RPMI8226 (cell line): ENCODE measurements at places on chromosomes 2 and 18.

DNA sequence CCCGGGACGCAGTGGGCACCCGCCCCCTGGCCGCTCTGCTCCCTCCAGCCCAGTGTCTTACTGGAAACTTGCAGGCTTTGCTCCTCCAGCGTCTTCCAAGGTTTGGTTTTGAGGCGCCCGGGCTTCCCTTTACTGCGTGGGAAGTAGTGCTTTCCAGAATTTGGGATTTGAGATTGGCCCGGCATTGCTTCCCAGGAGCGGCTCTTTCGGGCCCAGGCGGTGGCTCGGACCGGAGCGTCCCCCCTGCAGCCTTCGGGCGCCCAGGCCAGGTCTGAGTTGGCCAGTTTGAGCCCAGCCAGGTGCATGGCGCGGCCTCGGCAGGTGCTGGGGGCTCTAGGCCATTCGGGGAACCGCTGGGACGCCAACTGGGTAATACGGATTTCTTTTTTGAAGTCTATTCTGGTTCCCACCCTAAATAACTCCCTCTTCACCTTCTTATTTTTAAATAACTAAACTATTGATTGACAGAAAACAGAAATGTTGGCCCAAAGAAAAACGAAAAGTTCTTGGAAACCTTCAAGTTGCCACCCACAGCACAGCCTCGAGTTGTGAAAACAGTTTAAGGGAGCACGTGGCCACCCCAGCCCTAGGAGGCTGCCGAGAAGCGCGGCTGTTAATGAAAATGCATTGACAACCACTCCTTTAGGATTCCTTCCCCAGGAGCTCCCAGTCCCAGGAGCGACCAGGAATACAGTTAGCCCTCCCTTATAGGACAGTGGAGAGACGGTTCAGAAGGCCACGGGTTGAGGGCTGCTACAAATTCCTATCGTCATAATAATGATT is 766 bp downstream of the SNTG2 start:
- DNase-seq: no peak

DNA sequence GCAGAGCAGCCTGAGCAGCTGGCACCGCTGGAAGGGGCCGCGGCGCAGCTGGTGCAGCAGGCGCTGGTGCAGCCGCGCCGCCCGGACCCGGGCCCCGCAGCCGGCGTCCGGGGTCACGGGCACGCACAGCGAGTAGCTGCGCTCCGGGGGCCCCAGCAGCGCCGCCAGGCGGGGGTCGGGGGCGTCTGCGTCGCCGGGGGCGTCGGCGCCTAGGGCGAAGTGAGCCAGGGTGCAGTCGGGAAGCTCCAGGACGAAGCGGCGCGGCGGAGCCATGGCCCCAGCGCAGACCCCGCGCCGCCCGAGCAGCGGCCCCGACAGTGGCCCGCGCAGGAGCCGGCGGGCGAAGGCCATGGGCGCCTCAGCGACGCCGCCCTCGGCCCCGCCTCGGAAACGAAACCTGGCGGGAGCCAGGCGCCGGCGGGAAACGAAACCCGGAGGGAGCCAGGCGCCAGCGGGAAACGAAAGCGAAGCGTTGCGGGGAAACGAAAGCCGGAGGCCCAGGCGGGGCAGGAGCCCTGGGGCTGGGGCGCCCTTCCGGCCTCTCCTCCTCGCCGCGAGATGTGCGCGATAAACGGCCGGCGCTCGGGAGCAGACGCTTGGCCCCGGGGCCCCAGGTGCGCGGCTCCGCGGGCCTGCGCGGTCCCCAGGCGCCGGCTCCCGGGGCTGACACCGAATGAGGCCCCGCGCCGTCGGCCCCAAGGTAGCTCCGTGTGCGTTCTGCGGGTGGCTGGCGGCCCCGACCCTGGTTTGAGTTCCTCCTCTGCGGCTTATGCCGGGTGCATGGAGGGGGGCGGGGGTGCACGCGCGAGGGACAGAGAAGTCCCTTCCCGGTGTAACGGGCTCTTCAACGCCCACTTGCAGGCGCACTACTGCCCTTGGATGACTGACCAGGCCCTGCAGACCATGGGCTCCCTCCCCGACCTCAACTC is at the start of gene CMPK2:
Gene CMPK2, minus strand, starts transcription at position 562 of the 929 bp plus-strand sequence. Its CDS starts 211 bp downstream, at position 351.
- peak; percentile 61 for DNase-seq

GRCh38 chr2:238509151-238509835 is 82.6 kb downstream of the ASB1 start:
- DNase-seq: no peak

GRCh38 chr2:9250498-9251153 is 44.0 kb downstream of the ASAP2 start:
- DNase-seq: no peak

DNA sequence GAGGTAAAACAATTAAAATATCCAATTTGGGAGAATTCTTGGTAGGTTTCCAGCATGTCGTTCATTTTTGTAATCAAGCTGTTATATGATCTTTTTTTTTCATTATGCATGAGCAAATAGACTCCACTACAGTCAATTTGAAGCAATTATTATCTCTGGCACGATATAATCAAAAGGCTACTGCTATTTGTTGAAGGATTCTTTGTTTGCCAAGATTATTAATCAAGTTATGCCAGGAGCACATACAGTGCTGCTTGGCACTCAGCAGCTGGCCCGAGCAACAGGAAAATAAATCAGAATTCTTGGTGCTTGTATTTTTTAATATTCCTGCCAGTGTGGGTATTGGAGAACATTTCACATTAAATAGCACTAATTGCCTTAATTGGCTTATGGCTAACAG is 279.5 kb downstream of the RND3 start:
- DNase-seq: no peak

DNA sequence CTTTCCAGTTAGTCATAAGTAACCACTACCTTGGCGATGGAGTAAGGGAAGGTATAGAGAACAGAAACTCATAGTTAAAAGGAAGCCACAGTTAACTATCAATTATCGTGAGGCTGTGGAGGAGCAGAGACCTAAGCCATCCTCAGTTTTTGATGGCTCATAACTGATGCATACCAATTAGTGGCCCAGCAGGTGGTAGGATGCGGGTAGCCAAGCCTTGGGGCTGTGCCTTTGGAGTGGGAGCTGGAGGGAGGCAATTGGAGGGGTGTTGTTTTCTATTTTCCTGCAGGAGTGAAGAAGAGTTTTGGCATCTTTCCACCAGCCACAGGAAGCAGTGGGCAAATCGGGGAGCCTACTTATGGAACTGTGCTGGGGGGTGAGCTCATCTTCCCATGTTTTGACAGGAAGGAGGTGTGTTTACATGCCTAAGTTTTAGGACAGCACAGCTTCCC is 194.8 kb downstream of the TPGS2 start:
- no peak for DNase-seq

DNA sequence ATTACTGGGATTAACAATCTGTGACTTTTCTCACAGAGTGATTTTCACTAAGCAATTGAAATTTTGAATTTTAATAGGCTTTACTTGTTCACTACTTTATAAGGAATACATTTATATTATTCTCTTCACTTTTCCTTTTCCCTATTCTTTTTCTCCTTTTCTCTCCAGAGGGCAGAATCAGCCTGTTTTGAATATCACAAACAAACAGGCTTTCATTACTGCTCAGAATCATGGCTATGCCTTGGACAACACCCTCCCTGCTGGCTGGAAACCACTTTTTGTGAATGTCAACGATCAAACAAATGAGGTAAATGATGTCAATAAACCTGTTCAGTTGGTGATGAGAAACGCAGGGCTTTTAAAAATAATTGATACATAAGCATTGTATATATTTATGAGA is 35.3 kb downstream of the CPS1 start:
- no peak for DNase-seq

DNA sequence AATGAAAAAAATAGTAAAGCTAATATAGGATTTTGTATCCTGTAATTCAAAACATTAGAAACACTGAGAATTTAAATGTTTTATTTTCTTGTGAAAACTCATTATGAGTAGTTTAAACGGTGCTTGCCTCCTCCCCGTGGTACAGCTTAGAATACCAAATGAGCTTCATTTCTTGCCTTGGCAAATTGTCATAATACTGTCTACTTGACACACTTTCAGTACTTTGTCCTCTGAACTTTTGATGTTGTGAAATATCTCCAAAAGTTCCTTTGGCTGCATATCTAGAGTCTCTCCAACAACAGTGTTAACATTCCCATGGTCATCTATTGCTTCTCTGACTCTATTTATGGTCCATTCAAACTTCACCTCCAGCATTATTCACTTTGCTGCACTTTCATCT is 61.9 kb upstream of the EPB41L5 start:
- no peak for DNase-seq

DNA sequence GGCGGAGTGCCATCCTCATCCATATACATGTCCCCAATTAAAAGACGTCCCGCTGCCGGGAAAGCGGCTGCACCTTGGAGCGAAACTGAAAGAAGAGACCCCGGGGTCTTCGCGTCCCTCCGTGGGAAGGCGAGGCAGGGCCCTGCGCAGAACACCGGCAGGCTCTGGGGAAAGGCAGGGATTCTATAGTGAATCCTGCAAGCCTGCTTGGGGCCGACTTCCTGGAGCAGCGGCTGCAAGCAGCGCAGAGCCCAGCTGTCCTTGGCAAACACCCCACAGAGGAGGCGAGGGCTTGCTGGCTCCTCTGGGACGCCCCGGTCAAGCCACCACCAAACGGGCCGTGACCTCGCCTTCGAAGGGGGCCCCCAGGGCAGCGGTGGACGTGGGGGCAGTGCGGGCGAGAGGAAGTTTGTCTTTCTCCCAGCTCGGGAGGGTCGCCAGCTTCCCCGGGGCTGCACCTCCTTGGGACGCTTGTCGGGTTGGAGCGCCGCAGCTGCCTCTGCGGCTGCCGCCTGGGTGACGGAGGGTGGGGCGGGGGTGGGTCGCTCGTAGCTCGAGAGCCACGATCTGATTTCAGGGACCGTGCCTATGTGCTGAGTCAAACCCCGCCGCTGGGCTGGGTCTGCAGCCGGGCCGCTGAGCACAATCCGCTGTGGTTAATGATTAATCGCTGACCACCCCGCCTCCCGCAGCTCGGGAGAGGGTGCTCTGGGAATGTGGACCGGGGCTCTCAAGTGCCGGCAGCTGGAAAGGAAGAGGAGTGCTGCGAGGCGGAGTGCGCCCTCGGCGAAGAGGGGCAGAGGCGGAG is 486 bp upstream of the GPR39 start:
- DNase-seq: peak; percentile 35

GRCh38 chr2:223114170-223114569 is 62.2 kb downstream of the KCNE4 start:
- DNase-seq: no peak

GRCh38 chr2:86367499-86367777 is 30.0 kb upstream of the REEP1 start:
- no peak for DNase-seq

- DNase-seq: no peak
Measured at GRCh38 chr2:105885456-105885855, 140.7 kb downstream of the NCK2 start.

GRCh38 chr18:74496508-74497323 is 553 bp downstream of the CNDP2 start:
- peak; percentile 80 for DNase-seq

DNA sequence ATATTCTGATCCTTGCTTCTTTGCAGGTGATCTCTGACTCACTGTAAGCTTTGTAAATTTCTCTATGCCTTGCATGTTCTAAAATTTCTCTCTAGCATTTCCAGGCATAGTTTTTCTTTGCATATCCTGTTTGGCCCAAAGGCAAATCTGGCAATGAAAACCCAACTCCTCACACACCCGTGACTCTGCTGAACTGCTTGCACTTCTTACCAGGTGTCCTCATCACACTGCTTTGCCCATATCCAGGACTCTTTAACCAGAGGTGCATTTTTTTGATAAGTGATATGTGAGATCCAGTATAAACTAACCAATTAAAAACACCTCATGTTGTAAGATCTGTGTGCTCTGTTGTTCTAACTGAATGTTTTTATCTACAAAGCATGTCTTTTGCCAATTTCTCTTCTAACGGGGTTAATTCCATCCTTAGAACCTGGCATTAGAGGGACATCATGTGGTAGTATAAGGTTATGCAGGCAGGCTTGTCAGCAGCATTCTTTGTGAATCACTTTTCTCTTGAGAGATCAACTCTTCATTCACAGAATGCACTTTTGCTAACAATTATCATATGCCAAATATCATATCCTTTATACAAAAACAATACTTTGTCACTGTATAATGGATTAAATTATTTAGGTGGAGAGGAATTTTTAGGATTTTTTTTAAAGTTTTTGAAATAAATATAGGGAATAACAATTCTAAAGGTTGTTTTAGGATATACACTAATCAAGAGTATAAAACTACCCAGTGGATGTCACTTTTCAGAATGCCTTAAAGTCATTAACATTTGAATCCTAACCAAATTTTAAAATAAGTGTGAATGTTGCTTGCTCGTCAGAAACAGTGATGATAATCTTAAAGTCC is 20.8 kb upstream of the TMX3 start:
- peak; percentile 60 for DNase-seq

GRCh38 chr2:127015106-127015910 is 91.6 kb downstream of the BIN1 start:
- DNase-seq: no peak

DNA sequence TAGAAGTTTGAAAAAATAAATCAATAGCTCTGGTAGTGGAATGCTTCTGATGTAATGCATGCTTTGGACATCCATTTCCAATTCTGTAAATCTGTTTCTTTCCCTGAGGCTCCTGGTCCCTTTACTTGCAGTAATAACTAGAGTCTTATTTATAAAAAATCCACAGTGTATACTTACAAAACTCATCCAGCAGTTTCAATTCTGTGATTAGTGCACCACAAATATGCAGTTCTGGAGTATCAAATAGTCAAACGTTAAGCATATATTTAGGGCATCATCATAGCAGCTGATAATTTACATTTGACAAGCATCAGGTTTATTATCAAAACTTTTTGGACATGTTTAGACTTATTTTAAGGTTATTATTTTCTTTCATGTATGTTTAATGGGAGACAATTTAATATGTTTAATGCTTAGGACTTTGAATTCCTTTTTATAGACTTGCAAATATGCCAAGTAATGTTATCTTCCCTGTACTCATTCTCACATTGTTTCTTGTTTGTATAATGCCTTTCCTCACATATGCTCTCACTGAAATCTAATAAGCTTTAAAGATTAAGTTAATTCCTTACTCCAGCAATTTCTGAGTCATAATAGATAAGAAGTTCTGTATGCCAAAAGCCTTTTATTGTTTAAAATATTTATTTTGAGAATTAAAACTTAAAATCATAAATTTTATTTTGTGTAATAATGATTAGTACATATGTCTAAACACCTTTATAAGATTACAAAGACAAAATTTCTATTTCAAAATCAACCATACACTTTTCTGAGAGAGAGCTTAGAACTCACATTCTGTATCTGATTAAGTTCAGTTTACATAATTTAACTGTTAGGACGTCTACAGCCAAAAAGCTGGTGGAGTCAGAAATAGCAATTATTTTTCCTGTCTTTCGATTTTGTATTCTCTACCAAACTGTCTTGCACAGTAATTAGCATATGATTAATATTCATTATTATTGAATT is 341.5 kb upstream of the TMEFF2 start:
- DNase-seq: no peak

- DNase-seq: no peak
Measured at GRCh38 chr2:98811766-98812165, 80.8 kb upstream of the MGAT4A start.

DNA sequence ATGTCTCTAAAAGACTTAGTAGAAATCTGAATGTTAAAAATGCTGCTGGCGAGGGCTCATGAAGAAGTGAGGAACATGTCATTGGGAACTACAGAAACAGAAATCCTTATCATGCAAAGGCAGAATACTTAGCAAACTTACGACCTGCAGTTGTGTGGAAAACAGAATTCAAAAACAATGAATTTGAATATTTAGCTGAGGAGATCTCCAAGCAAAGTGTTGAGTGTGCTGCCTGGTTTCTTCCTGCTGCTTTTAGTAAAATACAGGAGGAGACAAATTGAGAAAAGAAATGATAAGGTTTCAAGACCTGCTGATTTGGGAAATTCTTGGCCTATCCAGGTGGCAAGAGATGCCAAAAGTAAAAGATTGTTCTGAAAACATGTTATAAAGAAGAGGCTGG is 38.5 kb downstream of the METTL4 start:
- DNase-seq: no peak

- no peak for DNase-seq
Measured at GRCh38 chr18:34884436-34884835, 156.8 kb upstream of the MAPRE2 start.
